ENCODE measurements at places on chromosomes 4 and X. TPM values are rescaled to one million over a fixed set of nuclear protein-coding genes. Genes with fewer than 3 reads are reported as not detected.
A peak's percentile ranks its signal among the peaks of the same experiment; 100 is the strongest.

GRCh38 chr4:187550256-187550950 lies 445.2 kb upstream of the ZFP42 start:
- no peak for DNase-seq

DNA sequence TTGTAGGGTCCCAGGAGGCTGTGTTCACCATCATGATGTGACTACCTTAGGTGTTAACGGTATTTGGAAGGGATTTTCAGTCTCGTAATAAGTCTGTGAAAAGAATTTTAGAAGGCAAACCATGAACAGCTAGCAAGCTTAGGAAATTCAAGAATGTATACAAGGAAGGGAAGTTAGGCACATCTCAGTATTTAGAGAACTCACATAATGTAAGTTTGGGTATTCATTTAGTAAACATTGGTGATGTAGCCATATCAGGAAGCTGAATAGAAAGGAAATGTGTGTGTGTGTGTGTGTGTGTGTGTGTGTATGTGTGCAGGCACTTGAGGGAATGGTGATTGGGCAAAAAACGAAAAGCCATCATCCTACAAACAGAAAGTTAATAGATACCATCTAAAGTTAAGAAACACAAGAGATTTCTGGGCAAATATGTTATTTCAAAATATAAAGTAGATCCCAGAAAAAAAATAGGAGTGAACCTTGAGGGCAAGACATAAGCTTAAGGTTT lies 34.7 kb upstream of the PRKX start:
- DNase-seq = no peak

GRCh38 chrX:15600049-15600448 lies 711 bp downstream of the ACE2 start:
- DNase-seq = no peak

GRCh38 chr4:106373026-106373425 lies 4.4 kb upstream of the GIMD1 start:
- no peak for DNase-seq

GRCh38 chr4:8040607-8041006 lies 100.9 kb upstream of the AFAP1 start:
- DNase-seq = no peak

DNA sequence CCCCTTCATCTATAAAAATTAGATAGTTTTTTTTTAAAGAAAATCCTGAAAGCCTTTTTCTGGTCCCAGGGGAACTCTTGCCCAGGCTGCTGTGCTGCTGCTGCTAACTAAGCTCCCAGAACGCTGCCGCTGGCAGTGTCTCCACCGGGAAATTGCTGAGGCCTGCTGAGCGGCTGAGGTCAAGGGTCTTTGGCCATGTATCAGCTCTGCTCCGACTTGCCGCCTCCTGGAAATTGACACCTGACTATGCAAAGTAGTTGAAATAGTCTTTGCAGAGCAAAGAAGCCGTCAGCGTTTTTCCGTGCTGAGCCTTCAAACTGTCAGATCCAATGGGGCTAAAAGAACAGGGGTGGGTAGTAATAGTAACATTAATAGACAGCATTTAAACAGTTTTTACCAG lies 839 bp downstream of the QDPR start:
- DNase-seq = peak; percentile 91

DNA sequence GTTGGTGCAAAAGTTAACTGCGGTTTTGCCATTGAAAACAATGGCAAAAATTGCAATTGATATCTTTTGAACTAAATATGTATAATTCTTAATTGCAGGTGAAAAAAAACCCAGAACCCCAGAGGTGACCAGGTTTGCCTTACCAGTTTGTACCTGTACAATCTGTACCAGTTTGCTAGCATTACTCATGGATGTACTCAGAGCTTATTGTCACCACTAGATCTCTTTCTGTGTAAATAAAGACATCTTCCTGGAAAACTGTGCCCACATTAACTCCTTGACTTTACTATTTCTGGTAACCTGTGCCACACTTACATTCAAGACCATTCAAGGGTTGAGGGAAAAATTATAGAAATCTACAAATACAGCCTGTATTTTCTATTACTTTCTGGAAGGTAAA lies 139.7 kb downstream of the ELOVL6 start:
- no peak for DNase-seq

DNA sequence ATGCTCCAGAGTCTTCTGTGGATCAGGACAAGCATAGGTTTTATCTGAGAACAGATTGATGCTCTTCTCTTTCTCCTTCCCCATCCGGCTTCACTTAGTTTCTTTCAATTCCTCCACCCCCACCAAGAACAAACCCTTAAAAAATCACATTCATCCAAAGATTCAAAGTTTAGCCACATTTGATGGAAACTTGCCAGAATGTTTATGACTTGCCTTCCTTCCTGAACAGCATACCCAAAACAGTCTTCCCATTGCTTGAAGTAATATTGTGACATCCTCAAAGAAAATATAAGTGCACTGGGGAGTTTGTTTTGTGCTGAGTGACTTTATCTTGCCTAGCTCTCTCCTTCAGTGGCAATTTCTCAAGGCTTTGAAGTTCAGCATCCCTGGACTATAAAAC lies 83.0 kb downstream of the MAGEB17 start:
- no peak for DNase-seq

DNA sequence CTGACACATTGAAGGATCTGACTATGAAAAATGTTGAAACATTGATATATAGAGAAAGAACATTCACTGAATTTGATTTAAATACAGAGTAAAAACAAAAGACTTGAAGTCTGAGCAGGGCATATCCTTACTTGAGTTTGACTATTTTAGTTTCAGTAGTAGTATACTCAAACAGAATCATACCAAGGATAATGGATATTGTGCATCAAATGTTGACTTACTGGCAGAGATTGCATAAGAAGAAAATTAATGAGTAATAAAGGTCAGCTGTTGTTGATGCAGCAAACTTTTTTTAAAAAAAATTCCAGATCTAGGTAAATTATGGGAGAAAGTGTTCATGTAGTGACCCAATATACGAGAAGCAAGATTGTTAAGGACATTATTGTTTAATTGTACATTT lies 94.5 kb upstream of the APOOL start:
- no peak for DNase-seq

DNA sequence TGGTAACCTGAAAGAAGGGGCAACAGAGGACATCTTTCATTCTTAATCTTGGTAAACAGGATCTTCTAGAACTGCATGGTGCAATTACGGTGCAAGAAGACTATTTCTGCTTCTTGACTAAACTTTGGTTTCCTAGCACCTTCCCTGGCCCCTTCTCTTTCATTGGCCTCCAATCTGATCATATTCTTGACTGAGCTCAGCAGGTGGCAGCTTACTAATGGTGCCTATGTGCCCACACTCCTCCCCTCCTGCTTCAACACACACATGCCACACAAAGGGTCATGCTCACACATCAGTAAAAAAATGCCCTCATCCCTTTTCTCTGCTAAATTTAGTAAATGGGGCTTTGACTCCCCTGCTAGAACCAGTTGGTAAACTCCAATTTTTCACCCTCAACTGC lies 400.5 kb upstream of the MAOA start:
- DNase-seq = no peak

- no peak for DNase-seq
Observed at GRCh38 chrX:135347381-135348016, 38.2 kb downstream of the ETDC start.

GRCh38 chr4:105145903-105146275 lies 787 bp upstream of the TET2 start:
- DNase-seq = no peak

DNA sequence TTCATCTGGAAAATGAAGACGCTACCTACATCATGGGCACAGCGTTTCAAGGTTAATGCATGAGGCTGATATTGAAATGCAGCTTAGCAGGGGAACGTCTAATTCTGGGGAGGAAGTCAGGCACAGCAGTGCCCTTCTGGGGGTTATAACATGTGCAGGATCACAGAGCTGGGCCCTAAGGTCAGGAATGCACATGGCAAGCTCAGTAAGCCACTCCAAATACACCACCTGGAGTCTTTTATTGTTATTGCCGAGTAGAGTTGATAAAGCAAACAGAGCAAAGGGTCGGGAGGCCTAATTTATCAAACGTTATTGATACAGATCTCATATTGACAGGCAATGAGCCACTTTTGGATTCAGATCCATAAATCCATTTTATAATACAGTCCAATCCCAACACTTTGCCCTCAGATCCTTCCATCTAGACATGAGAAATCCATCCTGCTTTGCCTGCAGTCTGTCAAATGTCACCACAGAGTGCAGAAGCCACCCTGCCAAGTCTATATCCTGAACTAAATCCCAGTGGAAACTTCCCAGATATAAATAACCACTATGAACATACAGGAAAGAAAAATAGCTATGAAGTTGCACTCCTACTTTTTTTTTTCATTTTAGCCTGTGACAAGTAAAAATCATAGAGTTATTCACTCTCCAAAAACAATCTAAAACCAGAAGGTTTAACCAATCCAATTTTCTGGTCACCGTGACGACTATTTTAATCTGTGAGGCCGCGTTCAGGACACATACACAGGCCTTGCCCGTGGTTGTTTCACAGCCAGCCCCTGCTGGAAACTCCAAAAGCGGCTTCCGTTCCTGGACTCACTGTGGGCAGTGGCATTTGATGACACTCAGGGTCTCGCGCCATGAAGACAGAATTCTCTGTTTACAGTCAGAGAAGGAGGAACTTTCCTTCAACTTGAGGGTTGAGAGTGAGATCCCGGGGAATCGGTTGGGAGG lies 335.4 kb downstream of the DHX15 start:
- DNase-seq = no peak

DNA sequence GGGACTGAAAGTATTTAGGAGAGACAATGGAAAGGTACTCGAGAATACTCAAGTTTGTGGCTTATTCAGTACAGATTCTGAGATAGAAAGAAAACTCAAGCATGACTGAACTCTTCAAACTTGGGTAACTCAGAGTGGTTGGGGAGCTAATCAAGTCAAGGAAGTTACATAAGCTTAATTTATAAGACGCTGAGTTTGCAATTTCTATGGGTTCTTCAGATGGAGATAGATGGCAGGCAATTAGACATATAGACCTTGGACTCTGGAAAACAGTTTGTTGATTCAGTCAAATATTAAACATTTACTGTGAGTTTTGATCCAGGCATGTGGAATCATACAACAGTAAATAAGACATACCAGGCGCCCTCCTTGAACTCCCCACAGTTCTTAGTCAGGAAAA lies 1749.9 kb upstream of the TENM3 start:
- DNase-seq = no peak

- DNase-seq = no peak
Observed at GRCh38 chr4:125948021-125948420, 633.3 kb downstream of the FAT4 start.

GRCh38 chr4:183544109-183544508 lies 39.3 kb downstream of the ING2 start:
- DNase-seq = no peak

- DNase-seq = no peak
Observed at GRCh38 chrX:124827258-124827845, 481.0 kb downstream of the SH2D1A start.

- DNase-seq = no peak
Observed at GRCh38 chr4:145881989-145882388, 56.6 kb downstream of the ZNF827 start.

- no peak for DNase-seq
Observed at GRCh38 chr4:127788517-127788916, 6.4 kb downstream of the HSPA4L start.

- no peak for DNase-seq
Observed at GRCh38 chr4:105357258-105357980, 116.4 kb downstream of the PPA2 start.

DNA sequence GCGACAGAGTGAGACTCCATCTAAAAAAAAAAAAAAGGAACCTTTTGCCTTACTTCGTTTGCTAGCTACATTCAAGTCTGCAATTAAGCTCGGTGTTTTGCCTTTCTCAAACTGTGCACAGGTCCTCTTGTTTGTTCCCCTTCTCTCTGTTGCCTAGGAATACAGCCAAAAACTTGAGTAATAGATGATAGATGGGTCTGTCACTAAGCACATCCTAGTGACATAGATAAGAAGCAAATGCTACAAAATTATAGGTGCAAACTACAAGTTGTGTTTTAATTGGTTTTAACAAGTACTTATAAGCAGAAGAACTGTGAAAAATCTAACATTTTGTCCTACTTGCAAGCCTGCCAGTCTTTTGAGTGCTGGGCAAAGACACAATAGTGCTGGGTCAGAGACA lies 95.2 kb downstream of the SNCA start:
- DNase-seq = no peak

DNA sequence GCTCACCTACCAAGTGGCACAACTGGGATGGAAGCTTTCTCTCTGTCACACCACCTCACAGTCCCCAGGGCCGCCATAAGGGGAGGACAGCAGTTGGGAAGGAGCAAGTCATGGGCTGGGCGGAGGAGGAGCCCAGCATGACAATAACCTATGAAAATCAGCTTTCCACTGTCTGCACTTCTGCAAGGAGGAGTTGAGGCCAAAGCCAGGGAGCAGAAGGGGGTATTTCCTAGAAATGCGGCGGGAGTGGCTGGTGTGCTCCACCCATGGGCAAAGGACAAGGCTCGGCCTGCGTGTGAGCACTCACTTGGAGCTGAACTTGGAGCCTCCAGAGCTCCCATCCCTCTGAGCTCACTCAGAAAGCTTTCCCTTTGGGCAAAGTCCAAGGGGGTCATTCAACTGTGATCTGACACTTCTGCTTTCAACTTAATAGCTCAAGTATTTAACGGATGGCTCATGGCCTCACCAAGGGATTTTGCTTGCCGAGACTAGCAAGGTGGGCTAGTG lies 18.5 kb downstream of the APLN start:
- DNase-seq = no peak

DNA sequence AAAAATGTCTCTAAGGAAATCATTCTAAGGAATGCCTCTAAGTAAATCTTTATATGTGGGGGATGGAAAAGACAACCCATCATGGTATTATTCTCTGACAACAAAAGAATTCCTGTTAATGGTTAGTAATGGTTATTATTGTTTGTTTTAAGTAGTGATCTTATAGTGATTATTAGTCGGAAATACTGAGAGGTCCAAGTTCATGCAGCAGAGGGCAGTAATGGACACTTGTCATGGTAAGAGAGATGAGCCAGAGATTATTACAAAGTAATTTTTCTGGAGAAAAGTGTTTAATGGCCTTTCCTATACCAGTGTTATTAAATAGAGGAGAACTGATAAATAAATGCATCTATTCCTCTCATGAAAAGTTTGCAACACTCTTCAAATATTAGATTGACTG lies 8.1 kb upstream of the DKK2 start:
- no peak for DNase-seq

GRCh38 chr4:8355864-8356565 lies 84.5 kb downstream of the ACOX3 start:
- no peak for DNase-seq

The MAGEA12 gene
- not detected for total RNA-seq

The CPZ gene
- 0.45 TPM for total RNA-seq

The CT45A3 gene
- not detected for total RNA-seq

The RASL11B gene
- total RNA-seq = 0.60 TPM

The NFKB1 gene
- 15.6 TPM for total RNA-seq

The SHROOM2 gene
- 4.7 TPM for total RNA-seq

The SPATA18 gene
- 2.5 TPM for total RNA-seq

The NEUROG2 gene
- total RNA-seq = not detected

The RASGEF1B gene
- total RNA-seq = 23.6 TPM

The ABLIM2 gene
- total RNA-seq = 3.6 TPM

The MTMR8 gene
- total RNA-seq = 0.25 TPM

The MORF4L2 gene
- total RNA-seq = 133 TPM

The LEF1 gene
- 0.73 TPM for total RNA-seq

The H2BW2 gene
- total RNA-seq = not detected

The CPE gene
- 15.9 TPM for total RNA-seq

Measured in left lobe of liver (tissue), 2 donors.